ENCODE measurements at places on chromosomes 2 and 18. TPM values are rescaled to one million over a fixed set of nuclear protein-coding genes. Genes with fewer than 3 reads are reported as not detected.
A peak's percentile ranks its signal among the peaks of the same experiment; 100 is the strongest.

GRCh38 chr2:17083902-17084301, 418.3 kb upstream of the CYRIA start:
- DNase-seq, result no peak

DNA sequence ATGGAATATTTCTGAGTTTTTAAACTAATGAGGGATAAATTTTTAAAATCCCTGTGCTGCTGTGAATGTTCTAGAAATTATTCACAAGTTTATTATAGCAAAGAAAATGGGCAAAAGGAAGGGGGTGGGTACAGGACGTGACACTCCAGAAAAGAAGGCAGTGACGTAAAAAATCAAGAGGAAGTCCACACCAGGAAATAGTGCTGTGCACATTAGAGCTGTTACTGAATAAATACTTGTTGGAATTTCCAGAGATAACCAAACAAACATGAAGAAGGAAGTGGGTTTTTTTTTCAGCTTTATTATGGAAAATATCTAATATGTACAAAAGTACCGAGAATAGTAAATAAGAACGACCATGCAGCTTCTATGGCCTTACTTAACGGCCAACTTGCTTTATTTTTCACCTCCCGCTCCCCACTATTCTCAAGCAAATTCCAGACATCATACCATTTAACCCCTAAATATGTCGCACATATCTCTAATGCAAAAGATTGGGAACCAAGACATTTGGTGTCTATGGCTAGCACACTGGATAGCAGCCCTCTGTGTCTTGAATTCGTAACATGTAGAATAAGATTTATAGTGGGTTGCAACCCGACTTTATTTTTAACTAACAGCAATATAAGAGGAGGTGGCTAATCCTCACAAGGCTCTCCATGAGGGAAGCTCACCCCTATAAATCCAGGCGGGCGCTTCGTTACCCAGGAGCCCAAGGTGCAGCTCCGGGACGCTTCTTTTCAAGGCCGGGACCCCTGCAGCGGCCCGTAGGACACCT, 580 bp upstream of the NDUFV2 start:
- peak; percentile 36 for DNase-seq

The TEKT4 gene
- total RNA-seq, result 0.23 TPM

GRCh38 chr18:36756242-36756641, 72.6 kb downstream of the TPGS2 start:
- no peak for DNase-seq

- no peak for DNase-seq
Observed at GRCh38 chr2:123656590-123656989, 368.5 kb upstream of the CNTNAP5 start.

- DNase-seq, result no peak
Observed at GRCh38 chr18:32576296-32576916, 105.7 kb upstream of the GAREM1 start.

The SCYGR4 gene
- not detected for total RNA-seq

The ZNF396 gene
- total RNA-seq, result 0.48 TPM

All from heart right ventricle (tissue), 16 donors.